ENCODE measurements at places on chromosomes 7 and 10.

GRCh38 chr10:10850214-10850613, 167.5 kb upstream of the CELF2 start:
- no peak for DNase-seq

DNA sequence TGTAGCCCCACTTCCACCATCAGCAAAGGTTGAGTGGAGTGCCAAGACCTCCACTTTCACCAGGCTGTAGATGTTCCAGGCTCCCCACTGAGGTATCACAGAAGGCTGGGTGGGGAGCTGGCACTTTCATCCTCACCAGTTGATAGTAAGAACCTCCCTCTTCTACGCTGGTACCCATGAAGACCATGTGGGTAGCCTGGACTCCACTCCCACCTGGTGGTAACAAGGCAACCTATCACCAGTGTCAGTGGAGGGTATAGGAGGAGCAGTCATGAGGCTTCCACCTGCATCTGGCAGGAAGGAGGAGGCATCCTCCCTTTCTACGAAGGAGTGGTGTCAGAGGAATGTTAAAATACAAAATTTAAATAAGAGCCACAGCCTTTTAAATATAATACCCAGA, 4.4 kb downstream of the SMIM30 start:
- no peak for DNase-seq

DNA sequence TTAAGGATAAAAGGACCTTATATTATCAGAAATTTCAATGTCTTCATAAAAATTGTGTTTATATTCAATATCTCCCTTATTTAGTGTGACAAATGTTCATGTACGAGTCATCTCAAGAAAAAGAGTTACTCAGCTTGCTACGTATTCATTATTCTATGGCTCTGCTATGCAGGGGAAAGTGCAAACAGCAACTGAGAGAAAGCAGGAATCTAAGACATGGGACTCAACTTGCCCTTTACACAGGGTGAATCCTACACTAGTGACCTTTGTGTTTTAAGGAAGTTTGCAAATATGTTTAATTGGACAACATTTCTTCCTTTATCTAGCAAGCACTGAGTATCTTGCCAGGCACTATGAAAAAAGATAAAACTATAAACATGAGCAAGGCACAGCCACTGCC, 104.7 kb downstream of the NPSR1 start:
- DNase-seq, result no peak

GRCh38 chr7:151470711-151471110, 30.8 kb upstream of the CRYGN start:
- DNase-seq, result no peak

DNA sequence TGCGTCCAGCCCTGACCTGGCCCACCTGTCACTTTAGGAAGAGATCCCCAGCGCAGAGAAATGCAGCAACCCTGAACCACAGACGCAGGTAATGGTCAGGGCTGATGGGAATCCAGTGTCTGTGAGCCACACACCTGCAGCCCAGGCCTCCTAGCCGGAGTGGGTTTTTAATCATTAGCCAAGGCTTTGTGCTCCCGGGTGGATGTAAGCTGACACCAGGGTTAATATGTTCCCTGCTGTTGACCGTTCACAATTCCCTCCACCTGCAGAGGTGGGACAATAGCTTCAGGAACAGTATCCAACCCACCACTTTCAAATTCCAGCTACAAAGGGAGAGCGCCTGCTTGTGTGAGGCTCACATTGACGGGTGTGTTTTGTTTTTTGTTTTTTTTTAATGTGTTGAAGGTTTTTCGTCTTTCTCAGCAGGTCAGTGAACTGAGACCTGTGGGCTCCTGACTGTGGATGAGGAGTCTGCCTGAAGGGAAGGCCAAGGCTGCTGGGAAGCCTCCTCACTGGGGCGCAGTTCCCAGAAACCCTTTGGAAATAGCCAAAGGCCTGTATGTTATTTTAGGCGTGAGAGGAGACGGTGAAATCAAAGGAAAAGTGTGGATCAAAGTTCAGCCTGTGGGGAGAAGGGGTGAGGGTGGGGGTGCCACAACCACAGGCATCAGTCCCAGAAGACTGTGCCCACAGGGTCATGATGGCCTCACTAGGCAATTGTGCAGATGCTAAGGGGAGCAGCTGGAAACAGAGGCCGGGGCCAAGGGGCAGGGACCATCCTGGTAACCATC, 111.1 kb downstream of the TNS3 start:
- no peak for DNase-seq

DNA sequence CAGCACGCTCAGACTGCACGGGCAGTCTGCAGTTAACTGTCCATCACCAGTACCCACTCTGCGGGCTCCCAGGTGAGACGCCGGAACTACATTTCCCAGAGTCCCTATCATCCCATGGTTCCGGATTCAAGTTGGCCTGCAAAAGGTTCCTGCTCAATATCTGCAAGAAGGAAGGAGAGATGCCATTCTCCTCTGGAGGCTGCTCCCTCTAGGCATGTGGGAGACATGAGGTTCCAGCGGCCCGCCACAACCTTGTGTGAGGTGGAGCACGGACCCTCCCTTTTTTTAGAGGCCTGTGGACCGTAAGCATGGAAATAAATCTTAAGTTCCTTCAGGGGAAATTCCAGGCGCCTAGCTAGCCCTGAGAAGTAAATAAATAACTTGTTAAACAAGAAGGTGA, 29.7 kb downstream of the NUP42 start:
- no peak for DNase-seq

DNA sequence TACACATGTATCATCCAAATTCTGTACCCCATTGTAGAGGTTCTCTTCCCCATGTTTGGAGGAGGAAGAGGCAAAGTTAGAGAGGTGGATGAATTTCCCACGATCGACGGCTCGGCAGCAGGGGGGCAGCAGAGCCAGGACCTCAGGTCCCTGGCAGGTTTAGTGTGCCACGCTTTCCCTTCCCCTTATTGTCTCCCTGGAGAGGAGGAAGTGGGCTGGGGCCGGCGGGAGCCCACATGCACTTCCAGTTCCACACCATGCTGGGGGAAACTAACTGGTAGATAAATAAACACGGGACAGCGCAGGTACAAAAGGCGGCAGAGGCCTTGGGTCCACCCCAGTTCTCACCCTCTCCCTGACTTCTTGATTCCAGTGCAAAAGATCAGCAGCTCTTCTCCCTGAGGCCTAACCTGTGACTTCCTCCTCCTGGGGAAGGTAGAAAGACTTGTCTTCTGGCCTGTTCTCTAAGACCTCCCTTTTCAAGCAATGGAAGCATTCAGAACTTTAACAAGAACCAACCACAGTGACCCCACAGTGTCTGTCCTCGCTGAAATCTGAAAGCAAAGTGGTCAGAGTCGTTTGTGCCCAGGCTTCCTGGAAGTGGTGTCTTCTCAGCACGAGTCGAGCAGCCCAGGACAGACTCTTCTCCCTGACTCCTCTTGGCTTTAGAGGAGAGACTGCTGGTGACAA, 30.5 kb upstream of the SRGN start:
- no peak for DNase-seq

DNA sequence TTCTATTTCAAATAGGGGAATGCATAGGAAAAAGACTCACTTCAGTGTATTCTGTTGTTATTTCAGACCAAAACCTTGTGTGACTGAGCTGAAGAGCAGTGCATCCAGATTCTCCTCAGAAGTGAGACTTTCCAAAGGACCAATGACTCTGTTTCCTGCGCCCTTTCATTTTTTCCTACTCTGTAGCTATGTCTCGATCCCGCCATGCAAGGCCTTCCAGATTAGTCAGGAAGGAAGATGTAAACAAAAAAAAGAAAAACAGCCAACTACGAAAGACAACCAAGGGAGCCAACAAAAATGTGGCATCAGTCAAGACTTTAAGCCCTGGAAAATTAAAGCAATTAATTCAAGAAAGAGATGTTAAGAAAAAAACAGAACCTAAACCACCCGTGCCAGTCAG, 12.0 kb downstream of the TET1 start:
- DNase-seq, result no peak

GRCh38 chr10:489330-489729, 200.1 kb downstream of the DIP2C start:
- DNase-seq, result no peak

- DNase-seq, result no peak
Observed at GRCh38 chr10:131102676-131103075, 208.8 kb downstream of the TCERG1L start.

GRCh38 chr7:158581440-158582088, 6.1 kb downstream of the PTPRN2 start:
- no peak for DNase-seq

- no peak for DNase-seq
Observed at GRCh38 chr7:136883046-136883445, 14.6 kb downstream of the CHRM2 start.

GRCh38 chr10:44961931-44962750, 2.5 kb downstream of the RASSF4 start:
- DNase-seq, result peak; percentile 12

DNA sequence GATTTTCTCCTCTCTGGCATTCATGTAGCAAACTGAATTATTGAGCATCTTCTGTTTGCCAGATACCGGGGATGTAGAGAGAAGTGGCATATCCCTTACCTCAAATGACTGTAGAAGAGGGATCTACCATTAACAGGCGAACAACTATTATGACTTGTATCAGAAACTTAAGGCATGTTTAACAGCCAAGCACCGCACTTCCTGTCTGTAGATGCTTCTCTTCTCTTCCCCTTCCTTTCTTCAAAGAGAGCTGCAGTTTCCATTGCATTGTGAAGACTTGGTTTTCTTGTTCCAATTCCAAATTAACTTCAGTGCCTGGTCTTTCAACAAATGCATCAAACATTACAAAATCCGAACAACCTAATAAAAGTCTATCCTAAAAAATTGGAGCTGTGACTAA, 49.3 kb downstream of the LRRC4 start:
- no peak for DNase-seq

DNA sequence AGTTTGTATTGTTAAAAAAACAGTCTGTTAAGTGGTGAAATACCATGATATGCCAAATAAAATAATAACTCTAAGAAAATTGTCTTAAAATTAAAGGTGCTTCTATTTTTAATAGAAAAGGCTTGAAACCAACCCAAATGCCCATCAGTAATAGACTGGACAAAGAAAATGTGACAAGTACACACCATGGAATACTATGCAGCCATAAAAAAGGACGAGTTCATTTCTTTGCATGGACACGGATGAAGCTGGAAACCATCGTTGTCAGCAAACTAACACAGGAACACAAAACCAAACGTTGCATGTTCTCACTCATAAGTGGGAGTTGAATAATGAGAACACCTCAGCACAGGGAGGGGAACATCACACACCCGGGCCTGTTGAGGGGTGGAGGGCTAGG, 7.1 kb downstream of the CNTNAP2 start:
- no peak for DNase-seq

DNA sequence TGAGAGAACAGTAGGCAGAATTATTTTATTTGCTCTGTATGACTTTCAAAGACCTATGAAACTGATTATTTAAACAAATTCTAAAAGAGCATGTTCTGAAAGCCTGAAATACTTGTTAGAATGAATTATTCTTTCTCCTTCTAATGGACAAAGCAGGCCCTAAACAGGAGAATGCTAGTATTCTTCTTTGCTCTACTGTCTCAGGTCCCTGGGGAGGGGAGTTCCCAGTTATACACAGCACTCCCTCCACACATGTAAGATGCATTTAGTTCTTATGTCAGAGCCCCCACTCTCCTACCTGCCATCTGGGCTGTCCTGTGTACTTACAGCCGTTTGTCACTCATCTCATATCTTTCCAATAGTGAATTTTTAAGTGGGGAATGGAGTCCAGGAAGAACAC, 633.5 kb upstream of the ANKRD30A start:
- no peak for DNase-seq

- DNase-seq, result no peak
Observed at GRCh38 chr7:98713165-98713810, 96.2 kb downstream of the NPTX2 start.

GRCh38 chr7:96415293-96415940, 93.5 kb upstream of the SLC25A13 start:
- DNase-seq, result no peak

GRCh38 chr10:60009710-60010383, 103.5 kb upstream of the CCDC6 start:
- DNase-seq, result no peak

GRCh38 chr10:126734015-126734414, 63.5 kb upstream of the C10orf90 start:
- DNase-seq, result peak; percentile 45

GRCh38 chr10:102449321-102450123, 1.8 kb downstream of the C10orf95 start:
- DNase-seq, result peak; percentile 51

DNA sequence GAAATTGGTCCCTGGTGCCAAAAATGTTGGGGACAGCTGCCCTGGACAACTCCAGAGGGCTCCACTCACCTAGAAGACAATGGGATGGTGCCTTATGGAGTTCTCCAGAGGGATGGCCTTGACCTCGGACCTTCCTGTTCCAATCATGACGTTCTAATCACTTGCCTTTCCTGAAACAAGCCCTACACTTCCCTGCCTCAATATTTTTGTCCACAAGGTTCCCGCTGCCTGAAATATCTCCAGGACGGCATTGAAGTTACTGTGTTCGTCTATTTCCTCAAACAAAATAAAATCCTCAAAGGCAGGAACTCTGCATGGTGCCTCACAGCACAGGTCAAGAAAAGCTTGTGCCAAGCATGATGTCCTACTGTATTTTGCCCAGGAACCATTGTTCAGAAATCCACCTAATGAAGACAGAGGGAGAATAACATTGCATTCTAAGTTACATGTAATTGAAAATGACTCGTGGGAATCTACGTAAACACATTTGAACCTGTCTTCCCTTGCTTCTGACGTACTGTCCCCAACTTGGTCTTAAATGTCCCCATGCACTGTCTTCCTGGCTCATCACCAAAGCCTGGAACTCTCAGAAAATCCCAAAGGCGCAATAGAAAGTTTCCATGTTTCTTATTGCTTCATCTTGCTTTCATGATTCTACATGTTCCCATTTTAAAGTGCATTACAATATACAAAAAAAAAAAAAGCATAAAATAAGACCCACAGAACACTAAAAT, 342.3 kb upstream of the NRP1 start:
- DNase-seq, result no peak

DNA sequence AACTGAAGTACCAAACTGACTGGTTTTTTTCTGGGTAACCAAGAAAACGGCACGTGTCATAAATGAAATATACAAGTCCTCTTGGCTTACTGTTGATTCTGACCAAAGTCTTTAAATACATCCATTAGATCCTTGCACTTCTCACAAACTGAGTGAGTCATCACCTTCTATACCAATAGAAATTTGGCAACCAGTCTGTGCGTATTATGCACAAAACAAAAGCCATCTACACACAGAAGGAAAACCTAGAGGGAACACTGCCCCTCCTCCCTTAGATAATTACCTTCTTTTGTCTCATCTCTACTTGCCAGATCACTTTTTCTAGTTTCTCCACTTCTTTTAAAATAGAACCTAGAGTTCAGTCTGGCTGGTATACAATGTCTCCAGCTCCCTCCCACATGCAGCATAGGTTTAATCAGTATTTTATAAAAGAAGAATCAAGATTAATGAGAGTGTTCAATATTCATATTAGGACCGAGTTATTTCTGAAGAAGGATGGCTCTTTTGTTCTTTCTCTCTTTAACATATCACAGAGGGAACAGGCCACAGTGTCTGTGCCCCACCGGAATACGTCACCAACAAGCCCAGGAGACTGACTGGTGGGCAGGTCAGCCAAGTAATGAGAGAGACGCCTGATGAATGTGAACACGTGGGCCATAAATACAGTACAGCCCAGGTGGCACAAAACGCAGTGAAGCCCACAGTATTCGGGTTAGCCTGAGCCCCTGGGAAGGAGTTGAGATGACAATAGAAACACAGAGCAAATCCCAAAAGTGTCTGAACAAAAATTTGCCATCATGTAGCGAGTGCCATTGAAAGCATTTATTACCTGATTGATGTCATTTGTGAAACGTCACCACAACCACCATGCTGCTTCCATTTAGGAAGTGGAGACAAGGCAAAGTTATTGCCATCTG, 91.3 kb downstream of the KIAA1549 start:
- DNase-seq, result no peak
